H9 (cell line): ENCODE measurements at places on chromosomes 2 and 18. TPM values are rescaled to one million over a fixed set of nuclear protein-coding genes. Genes with fewer than 3 reads are reported as not detected.

DNA sequence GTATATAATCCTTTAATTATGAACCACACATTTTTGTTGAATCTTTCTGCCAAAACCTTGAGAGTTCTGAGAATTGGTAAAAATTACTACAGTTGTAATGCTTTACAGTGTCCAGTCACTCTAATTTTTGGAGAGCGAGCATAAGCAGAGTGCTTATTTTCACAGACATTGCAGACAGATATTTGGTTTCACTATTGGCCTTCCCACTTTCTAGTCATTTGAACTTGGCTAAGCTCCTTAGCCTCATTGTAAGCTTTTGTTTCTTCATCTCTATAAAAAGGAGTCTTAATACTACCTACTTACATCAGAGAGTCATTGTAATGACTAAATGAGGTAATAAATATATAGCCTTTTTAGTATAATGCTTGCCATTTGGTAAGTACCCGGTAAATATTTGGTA, 80.4 kb downstream of the LCLAT1 start:
- peaks cover 8% of the 10 kb centered on the region for H3K36me3 ChIP-seq
- no peaks in the 10 kb centered on the region for H3K27me3 ChIP-seq
- no peak overlapping the region for H3K27ac ChIP-seq
- no peak overlapping the region for H3K4me3 ChIP-seq
- no peaks in the 10 kb centered on the region; the same call in 1 of the 2 replicates for H3K4me1 ChIP-seq

DNA sequence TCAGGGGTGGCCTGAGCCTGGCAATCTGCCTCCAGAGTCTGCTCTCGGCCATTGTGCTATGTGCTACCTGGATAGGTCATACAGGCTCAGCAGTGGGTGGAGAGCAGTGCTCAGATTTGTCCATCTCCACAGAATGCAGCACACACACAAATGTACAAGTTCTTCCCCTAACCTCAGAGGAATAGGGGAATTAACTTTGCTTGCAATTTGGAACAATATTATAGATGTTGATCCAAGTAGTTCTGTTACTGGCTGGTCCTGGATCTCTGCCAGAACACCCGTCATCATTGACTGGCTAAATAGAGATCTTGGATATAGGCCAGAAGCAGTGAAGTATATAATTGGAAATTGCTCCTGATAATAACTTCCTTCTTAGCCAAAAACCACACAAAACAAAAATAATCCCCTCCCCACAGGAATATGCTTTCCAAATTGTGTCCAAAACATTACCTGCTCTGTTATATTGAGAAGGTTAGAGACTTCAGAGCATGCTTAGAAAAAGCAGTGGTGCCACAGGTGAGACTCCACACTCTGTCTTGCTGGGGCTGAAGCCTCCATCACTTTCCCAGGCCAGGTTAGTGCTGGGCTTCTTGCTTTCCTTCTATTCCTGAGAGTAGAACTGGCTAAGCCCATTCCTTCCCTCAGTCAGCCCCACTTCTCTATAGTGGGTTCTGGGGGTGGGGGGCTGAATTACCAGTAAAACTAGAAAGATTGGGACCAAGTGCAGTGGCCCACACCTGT, 38.8 kb downstream of the NCAPH start:
- no peaks in the 10 kb centered on the region for H3K4me1 ChIP-seq
- no peak for DNase-seq
- H3K27me3 ChIP-seq: no peaks in the 10 kb centered on the region
- no peak overlapping the region for H3K27ac ChIP-seq
- H3K36me3 ChIP-seq: peaks cover 62% of the 10 kb centered on the region

DNA sequence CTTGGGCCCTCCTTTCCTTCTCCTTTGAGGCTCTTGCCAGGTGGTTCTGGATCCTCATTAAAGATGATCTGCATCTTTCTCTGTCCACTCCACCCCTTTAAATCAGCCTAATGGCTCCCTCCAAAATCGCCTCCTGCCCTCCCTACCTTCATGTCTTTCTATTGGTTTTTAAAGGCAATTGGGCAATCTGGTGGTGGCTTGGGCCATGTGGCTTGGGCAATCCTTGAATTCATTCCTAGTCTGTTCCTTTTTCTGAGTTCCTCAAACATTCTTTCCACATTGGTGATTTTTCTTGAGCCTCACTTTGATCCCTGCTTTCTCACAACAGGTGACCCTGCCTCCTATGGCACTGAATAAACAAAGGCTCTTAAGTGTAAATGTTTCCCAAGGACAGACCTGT, 266.2 kb upstream of the REV1 start:
- no peak overlapping the region for H3K27ac ChIP-seq
- H3K4me3 ChIP-seq: no peak overlapping the region
- no peaks in the 10 kb centered on the region for H3K36me3 ChIP-seq

GRCh38 chr18:3869848-3870247, 419.9 kb downstream of the TGIF1 start:
- no peak for DNase-seq
- H3K4me3 ChIP-seq: no peak overlapping the region
- no peaks in the 10 kb centered on the region for H3K4me1 ChIP-seq
- no peaks in the 10 kb centered on the region for H3K27me3 ChIP-seq

DNA sequence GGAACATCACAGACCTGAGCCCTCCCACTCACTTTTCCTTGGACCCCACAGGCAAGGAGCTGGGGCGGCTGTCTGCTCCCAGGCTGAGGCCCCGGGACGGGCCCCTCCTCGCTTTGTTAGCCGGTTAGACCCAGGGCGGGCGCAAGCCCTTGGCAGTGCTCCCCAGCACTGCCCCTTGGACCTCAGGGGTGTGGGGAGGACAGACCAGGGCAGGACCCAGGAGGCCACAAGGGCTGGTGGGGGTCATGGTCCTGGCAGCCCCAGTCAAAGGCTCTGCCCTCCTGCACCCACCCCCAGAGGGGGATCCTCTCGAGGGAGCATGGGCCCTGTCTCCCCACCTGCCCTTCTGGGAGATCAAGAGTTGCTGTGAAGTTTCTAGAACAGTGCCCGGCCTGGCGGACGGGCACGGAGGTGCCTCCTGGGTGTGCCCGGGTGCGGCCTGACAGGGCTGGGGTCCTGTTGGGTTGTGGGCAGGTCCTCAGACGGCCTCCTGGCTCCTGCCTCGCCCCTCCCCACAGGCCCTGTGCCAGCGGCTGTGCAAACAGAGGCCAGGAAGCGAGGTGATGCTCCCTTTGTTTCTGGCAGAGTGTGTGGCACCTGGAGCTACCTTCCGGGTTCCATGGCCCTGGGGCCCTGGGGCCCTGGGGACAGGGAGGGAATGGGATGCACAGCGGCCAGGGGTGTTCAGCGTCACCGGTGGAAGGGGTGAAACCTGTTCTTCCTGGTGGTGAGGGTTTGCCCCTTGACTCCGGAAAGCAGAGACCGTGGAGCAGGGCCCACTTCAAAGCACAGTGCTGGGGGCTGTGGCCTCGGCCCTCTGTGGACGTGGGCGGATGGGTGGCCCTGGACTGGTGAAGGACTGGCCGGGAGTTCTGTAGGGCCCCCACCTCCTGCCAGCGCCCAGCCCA, 2.9 kb upstream of the GAL3ST2 start:
- DNase-seq: no peak
- H3K4me1 ChIP-seq: no peaks in the 10 kb centered on the region
- H3K27ac ChIP-seq: no peak overlapping the region
- no peaks in the 10 kb centered on the region for H3K27me3 ChIP-seq

Gene SLC14A1
- not detected in 2 replicates for total RNA-seq

Gene CD302
- 0.68 and 0.86 TPM in 2 replicates for total RNA-seq
